Midbrain (tissue), 1 donor: ENCODE measurements at places on chromosomes 2 and 18.

DNA sequence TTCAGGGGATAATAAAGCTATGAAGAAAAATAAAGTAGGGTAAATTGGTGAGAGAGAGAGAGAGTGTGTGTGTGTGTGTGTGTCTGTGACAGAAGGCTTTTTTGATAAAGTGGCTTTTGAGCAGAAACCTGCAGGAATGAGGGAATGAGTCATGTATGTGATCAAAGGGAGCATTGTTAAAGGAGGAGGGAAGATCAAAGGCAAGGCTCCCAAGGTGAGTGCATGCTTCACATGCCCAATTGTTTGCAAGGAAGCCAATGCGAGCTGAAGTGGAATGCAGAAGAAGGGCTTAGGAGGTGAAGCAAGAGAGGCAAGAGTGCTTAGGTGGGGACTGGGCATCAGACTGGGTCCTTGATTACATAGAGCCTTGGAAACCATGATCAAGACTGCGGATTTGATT is 96.8 kb downstream of the DNAH6 start:
- no peak for DNase-seq

DNA sequence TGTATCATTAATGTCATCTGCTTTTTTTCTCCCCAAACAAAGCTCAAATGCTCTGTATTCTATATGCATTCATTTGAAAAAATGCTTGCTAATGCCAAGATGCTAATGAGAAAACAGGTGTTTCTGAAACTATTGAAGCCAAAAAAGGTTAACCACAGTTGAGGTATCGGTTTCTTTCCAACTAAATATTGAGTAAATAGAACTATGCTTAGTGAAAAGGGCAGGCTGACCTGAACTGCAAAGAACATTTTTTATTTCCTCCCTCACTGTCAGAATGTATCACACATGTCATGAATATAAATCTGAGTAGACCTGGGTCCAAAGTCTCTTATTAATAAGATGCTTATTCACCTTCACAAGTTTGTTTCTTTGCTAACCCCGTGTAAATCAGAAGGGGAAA is 866.6 kb downstream of the CPS1 start:
- DNase-seq, result no peak

DNA sequence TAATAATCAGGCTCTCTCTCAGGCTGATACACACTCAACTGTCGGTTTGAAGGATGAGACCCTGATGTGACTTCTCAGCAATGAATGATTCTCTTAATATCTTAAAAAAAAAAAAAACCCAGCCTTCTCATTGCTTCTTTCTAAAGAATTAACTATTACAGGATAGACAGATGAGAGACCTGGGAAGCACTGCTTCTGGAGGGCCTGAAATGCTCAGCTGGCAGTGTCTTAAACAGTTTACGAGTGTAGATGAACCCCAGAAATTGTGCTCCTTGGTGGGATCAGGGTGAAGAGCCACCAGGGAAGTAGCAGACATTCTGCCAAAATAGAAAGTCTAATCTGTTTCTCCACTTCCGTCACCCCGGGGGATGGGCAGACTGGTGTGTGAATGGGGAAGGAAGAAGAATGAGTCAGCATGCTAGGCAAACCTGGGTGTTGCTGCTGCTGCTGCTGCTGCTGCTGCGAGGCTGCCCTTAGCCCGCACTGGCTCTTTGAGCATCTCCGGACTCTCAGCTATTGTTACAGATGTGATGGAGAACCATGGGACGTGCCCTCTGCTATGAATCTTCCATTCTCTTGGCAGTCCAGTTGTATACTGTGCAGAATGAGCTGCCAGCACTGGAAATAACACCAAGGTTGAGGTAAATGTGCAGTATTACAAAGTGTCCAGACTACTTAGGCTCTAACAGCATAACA is 158.4 kb downstream of the SETBP1 start:
- peak; percentile 31 for DNase-seq

DNA sequence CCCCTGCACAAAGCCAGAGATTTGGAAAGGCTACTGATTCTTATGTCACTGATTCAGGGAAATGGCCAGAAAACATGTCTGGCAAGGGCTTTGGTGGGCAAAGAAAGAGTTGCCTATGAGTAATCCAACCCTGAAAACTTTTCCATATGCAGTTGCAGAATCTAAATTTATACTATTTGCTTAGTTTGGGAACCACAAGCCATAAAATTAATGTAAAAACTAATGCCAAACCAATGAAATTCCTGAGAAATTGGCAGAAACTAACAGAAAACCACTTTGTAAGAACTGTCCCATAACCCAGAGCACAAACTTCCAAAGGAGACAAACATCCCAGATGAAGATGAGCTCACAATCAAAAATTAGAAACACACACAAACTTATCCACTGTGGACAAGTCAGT is 48.8 kb downstream of the TCF4 start:
- DNase-seq, result no peak

DNA sequence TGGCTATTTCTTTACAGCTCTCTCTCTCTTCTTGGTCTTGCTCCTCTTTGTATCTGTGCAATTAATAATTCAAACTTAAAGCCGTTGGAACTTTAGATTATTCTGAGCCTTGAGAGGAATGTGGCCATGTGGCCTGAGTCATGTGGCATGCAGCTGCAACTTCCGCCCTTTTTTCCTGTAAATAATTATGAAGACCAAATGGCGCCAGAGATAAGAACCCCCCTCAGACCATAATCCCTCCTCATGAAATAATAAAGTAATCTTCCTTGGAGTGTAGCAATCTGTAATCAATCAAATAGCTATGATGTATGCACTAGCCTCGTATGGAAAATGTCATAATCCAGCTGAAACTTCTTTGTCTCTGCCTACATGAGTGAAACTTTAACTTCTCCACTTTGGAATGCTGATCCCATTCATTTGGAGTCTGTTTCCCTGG is 13.5 kb upstream of the TWSG1 start:
- DNase-seq, result no peak

DNA sequence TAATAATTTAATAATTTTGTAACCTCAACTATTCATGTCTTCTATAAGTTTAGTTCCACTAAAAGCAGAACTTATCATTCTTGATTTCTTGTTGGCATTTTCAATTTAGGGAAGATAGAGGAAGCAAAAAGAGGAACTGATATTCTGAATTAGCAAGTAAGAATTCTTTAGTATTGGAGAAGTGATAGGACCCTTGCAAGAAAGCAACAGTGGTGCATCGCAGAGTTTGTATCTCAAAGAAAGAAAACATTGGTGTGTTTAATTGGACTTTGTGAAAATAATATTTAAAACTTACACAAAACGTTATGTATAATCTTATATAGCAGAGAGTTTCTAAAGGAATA is 36.5 kb upstream of the TNFRSF11A start:
- no peak for DNase-seq

- no peak for DNase-seq
Measured at GRCh38 chr2:101732199-101732598, 34.7 kb downstream of the MAP4K4 start.

DNA sequence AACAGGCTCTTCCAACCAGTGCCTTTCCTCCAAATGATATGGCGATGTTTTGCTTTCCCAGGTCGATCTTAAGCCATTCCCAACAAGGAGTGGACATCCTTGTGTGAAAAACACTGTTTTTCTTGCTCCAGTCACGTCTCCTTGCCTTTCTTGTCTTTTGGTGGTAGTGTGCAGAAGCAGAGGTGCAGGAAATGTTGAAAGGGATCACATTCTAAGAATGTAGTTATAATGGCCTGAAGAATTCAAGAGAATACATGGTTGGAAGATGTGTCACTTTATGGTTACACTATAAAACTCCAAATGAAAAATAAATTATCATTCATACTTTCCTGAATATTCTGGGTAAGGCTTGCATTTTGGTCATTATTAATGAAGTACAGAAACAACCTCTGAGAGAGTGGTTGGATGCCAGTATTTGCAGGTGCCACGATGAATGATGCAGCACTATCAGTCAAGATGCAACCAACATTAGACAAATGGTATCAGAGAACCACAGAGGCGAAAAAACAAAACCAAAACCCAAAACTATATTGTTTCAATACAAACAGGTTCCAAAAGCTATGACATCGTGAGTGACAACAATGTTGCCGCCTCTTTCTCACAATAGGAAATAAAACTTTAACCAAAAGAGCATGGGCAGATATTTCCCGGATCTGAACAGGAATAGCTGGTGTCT is 27.5 kb upstream of the POLE4 start:
- DNase-seq, result no peak

- DNase-seq, result no peak
Measured at GRCh38 chr2:83365476-83365875, 1093.6 kb downstream of the SUCLG1 start.

DNA sequence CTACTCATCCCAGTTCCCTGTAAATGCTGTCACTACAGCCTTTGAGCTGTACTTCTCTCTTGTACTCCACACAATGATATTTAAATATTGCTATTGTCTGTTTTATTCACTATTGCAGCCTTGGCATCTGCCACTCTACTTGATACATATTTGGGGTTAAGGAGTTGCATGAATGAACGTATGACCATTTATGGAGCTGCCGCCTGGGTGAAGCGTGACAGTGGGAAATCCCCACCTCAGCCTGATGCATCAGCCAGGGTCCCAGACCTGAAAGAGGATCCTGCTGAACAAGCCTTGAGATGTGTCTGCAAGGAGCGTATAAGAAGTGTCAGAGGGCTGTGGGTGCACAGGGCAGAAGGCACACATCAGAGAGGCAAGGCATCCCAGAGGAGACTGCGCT is 39.1 kb downstream of the MRPL35 start:
- DNase-seq, result no peak

- DNase-seq, result no peak
Measured at GRCh38 chr2:82215212-82215611, 1910.7 kb upstream of the LRRTM1 start.

DNA sequence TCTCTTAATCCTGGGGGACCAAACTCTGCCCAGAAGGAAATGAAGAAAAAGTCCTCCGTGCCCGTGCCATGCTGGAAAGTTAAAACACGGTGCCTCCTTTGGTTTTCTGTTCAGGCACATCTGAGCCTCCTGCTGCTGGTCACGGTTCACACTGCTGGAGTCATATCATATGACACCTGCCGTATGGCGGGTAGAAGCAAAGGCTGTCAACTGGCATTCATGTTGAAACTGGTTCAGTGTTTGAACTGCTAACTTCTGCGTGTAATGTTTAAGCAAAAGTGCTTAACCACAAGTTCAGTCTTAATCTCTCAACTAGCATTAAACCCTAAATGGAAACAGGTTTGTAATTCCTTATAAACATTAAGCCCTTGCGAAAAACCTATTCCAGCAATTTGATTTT is 3.1 kb downstream of the STK39 start:
- DNase-seq, result no peak

DNA sequence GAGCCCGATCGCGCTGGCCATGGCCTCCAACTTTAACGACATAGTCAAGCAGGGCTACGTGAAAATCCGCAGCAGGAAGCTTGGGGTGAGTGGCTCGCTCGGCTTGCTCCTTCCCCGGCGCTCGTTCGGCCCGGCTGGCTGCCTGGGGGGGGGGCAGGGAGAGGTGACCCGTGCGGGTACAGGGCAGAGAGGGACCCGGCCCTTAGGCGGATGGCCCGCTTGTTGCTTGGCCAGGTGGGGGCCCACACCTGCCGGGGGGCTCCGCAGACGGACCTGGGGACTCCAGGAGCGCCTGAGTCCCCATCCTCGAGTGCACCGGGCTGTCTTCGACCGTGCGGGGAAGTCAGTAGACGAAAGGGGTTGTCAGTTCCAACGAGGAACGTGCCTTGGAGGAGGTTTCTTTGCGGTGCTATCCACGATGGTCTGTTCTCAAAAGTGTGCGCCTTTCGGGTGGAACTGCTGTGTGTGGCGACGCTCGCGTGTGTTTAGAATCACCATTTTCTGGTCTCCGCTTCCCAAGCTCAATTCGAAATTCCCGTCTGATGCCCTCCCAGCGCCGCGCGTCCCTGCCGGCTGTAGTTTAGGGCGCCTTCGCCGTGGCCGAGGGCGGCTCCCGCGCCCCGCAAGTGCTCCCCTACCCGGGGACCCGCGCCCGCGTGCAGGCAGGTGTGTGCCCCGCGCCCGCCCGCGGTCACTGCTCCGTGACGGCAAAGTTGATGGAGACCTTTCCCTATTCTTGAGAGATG is 711 bp downstream of the DOK6 start:
- DNase-seq, result no peak

DNA sequence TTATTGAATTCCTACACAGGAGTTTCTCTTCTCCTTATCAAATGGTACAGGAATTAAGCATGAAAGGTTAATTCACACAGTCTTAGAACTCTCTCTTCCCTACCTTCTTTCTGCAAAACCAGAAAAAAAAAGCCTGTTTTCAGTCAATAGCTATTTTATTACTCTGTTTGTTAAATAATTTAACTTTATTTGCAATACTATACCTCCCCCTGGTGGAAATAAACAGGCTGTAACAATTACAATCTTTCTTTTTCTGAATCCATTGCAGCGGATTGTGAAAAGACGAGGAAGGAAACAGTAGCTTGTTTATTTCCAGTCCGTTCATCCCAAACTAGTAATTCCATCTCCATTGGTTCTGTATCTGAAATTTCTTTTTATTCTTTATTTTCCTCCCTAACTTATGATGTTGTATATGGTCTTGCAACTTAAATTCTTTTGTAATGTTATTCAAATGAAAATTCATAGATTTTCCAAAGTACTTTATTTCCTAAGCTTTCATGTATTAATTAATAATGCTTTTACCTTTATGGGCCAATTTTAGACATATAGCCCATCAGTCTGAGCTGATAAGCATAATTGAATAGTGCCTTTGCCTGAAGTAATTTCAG is 165.2 kb downstream of the SH3BP4 start:
- peak; percentile 66 for DNase-seq
